ENCODE measurements at places on chromosomes 4 and X. TPM values are rescaled to one million over a fixed set of nuclear protein-coding genes. Genes with fewer than 3 reads are reported as not detected.

DOK7 gene
- polyA plus RNA-seq: 0.21 TPM

MAGEA12 gene
- 0.12 TPM for polyA plus RNA-seq

NUDT10 gene
- 0.16 TPM for polyA plus RNA-seq

DNA sequence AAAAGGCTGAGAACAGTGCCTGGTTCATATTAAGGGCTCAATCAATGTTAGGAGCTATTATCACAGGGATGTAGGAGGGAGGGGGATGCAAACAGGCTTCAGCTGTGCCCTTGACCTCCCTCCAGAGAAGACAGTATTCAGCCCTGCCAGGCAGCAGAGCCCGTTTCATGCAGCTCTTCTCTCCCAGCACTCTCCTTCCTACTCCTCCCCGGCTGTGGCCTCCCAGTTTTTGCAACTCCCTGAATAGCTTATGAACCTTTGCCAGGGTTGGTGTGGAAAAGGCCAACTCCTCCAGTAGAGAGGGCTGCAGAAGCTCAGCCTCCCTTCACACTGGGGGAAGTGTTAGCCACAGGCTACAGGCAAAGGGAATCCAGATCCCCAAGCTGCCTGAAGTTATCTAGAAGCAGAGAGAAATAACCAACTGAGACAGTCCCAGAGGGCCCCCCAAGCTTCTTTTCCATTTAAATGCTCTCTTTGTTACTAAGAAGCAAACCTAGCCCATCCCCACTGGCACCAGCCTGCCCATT lies 31.7 kb upstream of the APLN start:
- no peak for DNase-seq

DNA sequence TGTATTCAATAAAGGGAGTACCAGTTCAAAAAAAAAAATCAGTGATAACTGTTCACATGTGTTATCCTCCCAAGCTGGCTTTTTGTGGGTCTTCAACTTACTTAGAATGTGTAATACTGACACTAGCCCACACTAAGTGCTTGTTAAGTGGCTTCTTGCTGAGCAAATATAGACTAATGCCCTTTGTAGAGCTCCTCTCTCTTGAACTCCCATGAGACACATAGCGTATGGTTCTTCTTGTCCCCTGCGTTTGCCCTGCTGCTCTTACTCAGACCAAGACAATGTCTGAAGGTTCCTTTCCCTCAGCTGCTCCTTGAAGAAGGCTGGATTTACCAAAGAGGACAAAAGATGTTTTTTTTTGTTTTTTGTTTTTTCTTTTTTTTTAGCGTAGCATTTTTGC lies 110.9 kb downstream of the FRAS1 start:
- DNase-seq: no peak

DNA sequence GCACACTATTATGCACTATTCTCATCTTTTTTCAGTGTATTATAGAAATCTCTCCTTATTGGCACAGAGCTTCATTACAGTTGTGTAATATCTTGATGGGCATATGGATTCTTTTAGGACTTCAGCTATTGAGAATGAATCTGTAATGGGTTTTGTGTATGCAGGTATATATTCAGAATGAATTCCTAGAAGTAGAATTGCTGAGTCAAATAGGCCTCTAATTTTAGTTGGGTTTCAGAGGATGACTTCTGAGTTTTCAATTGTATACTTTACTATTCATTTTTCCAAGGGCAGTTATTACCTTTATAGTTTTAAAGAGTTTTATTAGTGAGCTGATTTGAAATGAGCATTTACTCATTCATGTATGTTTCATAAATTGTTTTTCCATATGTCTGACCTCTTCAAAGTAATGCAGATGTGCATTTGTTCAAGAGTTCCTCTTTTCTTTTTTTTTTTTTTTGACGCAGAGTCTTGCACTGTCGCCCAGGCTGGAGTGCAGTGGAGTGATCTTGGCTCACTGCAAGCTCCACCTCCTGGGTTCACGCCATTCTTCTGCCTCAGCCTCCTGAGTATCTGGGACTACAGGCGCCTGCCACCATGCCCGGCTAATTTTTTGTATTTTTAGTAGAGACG lies 19.5 kb downstream of the CASP6 start:
- DNase-seq: no peak

DNA sequence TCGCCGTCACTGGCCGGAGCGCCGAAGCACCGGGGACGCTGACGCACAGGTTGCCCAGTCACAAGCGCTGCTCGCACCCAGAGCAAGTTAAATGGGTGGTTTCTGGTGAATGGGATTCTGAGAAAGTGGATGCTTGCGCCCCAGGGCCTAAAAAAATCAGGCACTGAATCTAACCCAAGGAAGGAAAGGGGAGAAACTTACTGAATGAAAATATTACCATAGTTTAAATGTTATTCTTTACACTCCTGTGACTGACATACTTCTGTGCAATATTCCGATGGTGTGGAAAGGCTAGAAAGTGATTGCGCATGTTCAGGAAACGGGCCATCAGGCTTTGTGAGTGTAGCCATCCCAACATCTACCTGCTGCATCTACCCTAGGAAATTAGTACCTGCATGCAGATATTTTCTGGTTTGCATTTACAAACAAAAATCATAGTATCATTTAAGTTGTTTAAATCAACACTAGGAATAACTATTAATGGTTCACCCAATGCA lies 838 bp upstream of the ABCG2 start:
- peak; percentile 29 for DNase-seq

- no peak for DNase-seq
These were observed 1344.0 kb downstream of the FSTL5 start for GRCh38 chr4:160819791-160820190.

DNA sequence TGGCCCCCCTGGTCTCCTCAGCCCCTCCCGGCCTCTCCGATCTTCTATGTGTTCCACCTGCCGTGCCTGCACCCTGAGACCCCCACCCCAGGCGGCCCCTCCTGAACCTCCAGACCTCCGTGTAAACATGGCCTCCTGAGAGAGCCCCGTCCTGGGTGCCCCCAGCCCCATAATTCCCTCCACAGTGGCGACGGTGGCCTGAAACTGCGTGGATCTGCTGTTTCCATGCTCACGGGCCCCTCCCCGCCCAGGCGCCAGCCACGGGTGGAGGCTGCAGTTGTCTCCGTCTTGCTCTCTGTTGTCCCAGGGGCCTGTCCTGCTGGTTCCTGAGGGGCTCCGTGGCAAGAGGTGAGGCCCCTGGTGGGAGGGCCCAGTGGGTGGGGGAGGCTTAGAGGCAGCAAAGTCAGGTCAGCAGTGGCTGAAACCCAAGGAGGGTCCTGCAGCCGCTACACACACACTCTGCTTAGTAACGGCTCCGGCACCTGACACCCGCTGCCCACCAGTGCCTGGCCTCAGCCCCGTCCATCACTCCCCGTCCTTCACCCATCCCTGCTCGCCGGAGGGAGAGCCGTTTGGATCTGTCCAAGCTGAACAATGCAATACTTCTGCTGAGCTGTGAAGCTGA lies 75.8 kb downstream of the FAM53A start:
- DNase-seq: no peak

- peak; percentile 27 for DNase-seq
These were observed 100.1 kb downstream of the CEP135 start for GRCh38 chr4:56048702-56049431.
